Tibial nerve (tissue), 4 donors: ENCODE measurements at places on chromosomes 6 and 20. TPM values are rescaled to one million over a fixed set of nuclear protein-coding genes. Genes with fewer than 3 reads are reported as not detected.
A peak's percentile ranks its signal among the peaks of the same experiment; 100 is the strongest.

Gene SASH1
- total RNA-seq = 132 TPM

Gene PCK1
- 16.1 TPM for total RNA-seq

Gene METTL24
- total RNA-seq = 0.63 TPM

Gene FRS3
- total RNA-seq = 10.3 TPM

Gene PSORS1C1
- 2.4 TPM for total RNA-seq

Gene SCGN
- total RNA-seq = not detected

Gene GRM4
- not detected for total RNA-seq

DNA sequence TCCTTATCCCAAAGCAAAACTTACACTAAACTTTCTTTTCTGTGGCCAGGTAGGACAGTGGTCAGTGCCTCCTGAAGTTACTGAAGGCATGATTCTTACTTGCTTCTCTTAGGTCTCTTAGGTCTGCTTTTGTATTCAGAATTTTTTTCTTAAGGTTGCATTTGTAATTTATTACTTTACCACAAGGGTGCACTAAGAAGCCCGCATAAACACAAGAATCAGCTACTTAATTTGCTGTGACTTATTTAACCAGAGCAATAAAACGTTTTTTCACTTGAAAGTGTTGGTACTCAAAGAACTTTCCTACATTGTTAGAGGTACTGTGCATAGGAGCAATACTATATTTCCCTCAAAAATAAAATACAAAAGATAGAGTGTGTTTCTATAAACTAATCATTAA, 75.4 kb upstream of the LAMA2 start:
- H3K27me3 ChIP-seq = no peaks in the 10 kb centered on the region
- peaks cover 41% of the 10 kb centered on the region for H3K4me1 ChIP-seq
- H3K4me3 ChIP-seq = no peak overlapping the region
- H3K36me3 ChIP-seq = no peaks in the 10 kb centered on the region

GRCh38 chr6:142913511-142914047, 31.4 kb downstream of the HIVEP2 start:
- no peaks in the 10 kb centered on the region for H3K27me3 ChIP-seq
- peaks cover 9% of the 10 kb centered on the region for H3K4me1 ChIP-seq
- peak; percentile 12 for DNase-seq
- no peaks in the 10 kb centered on the region for H3K36me3 ChIP-seq
- H3K4me3 ChIP-seq = no peak overlapping the region

- no peak for DNase-seq
- no peaks in the 10 kb centered on the region for H3K36me3 ChIP-seq
- no peak overlapping the region for H3K27ac ChIP-seq
These were observed 86.8 kb downstream of the CDK19 start for GRCh38 chr6:110728501-110728900.

DNA sequence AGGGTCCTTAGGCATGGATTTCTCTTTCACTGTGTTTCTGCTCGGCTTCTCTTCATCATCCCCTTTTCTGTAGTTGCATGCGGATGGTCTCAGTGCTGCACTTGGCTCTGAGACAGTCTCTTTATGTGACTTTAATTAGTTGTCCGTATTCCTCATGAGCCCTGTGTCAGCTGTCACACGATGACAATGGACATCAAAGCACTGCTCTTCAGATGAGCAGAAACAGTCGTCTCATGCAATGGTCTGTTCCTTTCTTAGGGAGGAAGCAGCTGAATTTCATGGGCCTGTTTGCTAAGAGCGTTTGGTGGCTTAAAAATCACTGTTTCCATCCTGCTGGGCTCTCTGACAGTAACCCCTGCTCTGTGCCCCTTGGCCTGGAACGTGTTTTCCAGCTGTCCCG, 64.9 kb downstream of the SYTL3 start:
- DNase-seq = no peak
- no peak overlapping the region for H3K4me3 ChIP-seq
- H3K27me3 ChIP-seq = no peaks in the 10 kb centered on the region

DNA sequence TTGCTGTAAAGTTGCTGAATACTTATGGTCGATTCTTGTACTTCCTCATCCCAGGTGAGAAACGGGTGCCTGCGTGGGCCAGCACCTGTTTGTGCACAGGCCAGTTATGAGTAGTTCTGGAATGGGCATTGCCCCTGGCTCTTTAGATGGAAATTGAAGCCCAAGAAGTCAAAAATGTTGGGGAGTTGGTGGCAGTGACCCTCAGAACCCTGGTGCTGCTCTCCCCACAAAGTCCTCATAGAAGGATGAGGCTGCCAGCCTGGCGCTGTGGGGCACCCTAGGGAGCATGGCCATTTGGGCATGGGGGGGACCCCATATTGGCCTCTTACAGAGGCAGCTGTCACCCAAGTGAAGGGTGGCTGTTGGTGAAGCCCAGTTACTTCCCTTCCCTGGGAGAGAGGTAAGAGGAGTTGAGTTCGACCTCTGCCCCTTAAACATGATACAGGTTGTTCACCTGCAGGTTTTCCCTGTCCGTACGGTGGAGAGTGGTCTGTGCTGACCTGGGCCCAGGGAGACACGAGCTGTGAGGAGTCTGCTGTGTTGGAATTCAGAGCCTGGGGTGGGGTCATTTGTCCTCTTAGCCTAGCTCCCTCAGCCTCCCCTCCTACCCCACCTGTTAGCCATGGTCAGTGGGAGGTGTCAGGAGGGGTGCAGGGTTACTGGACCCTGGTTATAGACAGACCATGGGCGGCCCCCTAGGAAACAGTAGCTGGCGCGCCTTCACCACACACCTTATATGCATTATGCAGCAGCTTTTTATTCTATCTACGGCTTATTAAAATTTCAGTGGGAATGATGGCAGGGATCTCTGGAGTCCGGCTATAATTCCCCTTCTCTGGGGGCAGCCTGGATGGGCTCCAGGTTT, 4.9 kb downstream of the HMGA1 start:
- DNase-seq = no peak
- H3K36me3 ChIP-seq = no peaks in the 10 kb centered on the region
- no peaks in the 10 kb centered on the region for H3K27me3 ChIP-seq
- no peak overlapping the region for H3K27ac ChIP-seq
- H3K4me1 ChIP-seq = peaks cover 23% of the 10 kb centered on the region
- H3K4me3 ChIP-seq = no peak overlapping the region

DNA sequence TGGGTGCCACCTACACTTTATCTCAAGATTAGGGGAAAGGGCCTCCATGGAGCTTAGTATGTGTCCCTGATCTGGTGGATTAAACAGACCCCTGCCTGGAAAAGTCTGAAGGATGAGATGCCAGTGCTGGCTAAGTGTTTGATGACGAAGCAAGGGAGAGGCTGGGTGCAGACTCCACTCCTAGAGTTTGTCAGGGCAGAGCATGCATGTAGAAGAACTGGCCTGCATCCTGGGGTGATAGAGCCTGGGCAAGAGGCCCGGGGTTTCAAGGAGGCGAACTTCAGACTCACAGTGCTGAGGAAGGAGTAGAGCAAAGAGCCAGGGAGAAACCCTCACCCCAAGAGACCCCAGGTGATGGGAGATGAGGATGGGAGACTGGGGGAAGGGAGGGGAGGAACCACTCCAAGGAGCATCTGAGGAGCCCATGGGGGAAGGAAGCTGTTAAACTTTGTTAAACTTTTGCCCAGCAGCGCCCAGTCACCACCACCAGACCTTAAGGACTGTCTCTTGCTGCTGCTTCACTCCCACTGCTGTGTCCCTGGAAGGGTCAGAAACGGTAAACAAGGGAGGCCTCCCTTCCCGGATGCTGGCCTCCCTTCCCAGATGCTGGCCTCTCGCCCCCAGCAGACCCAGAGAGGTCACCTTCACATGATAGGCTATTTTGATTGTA, 61.6 kb downstream of the RPRD1B start:
- H3K4me3 ChIP-seq = no peak overlapping the region
- H3K27ac ChIP-seq = peak overlapping the region; percentile 67
- DNase-seq = no peak
- H3K27me3 ChIP-seq = no peaks in the 10 kb centered on the region

DNA sequence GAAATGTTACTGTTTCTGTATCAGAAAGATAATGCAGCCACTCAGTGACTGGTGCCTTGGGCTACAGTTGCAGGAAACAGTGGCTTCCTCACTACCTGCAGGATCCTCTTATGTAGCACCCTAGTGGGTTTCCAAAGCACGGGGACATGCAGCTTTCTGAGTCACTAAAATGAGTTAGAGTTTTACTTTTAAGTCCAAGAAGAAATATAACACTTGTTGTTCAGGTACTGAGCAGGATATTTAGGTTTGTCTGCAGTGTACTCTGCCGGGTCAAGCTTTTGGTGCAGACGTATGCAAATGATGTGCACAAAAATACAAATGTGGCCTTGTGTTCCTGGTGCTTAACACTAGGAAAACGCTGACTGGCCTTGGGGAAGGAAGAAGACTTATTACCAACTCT, 22.0 kb downstream of the ACSS1 start:
- H3K27me3 ChIP-seq = no peaks in the 10 kb centered on the region
- H3K27ac ChIP-seq = peak overlapping the region; percentile 58
- H3K4me1 ChIP-seq = peaks cover 14% of the 10 kb centered on the region
- H3K36me3 ChIP-seq = no peaks in the 10 kb centered on the region

DNA sequence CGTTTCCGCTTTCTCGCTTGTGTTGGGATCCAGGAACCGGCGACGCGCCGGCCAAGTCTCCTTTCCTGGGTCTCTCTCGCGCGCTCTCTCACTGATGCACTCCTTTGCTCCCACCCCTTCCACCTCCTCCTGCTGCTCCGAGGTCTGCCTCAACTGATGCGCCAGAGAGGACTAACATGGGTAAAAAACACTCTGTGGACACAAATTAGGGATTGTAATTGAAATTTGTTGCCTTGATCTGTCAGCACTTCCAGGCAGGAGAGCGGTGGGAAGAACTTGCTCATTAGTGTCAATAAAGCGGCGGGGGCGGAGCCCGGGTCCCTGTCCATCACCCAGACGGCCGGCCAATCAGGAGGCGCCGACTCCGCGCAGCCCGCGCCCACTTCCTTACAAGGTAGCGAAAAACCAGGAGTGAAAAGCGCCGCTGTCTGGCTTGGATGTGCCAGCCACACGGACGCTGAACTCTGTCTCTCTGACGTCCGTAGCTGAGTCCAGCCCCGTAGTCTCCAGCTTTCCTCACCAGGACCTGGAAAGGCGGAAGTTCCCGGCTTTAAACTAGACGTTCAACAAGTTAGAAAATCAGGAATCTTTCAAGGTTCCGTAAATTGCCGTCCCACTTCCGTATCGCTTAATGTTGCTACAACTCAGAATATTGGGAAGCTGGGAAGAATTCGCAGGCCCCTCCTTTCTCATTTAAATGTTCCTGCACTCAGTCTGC, at the start of gene TBX18:
TSS of gene TBX18 (minus strand) at position 267 of the 718 bp plus-strand sequence. CDS start 417 bp downstream, outside the sequence.
- H3K4me1 ChIP-seq = no peaks in the 10 kb centered on the region
- no peaks in the 10 kb centered on the region for H3K36me3 ChIP-seq
- peak within 1 kb of the TSS; percentile 74 for H3K27ac ChIP-seq
- H3K4me3 ChIP-seq = peak within 1 kb of the TSS; percentile 82
- peak; percentile 97 for DNase-seq
- H3K27me3 ChIP-seq = no peaks in the 10 kb centered on the region

GRCh38 chr6:25675167-25675566, 23.2 kb downstream of the SCGN start:
- DNase-seq = no peak
- H3K27me3 ChIP-seq = no peaks in the 10 kb centered on the region
- H3K27ac ChIP-seq = no peak overlapping the region
- no peaks in the 10 kb centered on the region for H3K4me1 ChIP-seq

- no peak overlapping the region for H3K27ac ChIP-seq
- H3K4me3 ChIP-seq = no peak overlapping the region
These were observed 139.5 kb downstream of the ZFAND3 start for GRCh38 chr6:37959061-37959460.

DNA sequence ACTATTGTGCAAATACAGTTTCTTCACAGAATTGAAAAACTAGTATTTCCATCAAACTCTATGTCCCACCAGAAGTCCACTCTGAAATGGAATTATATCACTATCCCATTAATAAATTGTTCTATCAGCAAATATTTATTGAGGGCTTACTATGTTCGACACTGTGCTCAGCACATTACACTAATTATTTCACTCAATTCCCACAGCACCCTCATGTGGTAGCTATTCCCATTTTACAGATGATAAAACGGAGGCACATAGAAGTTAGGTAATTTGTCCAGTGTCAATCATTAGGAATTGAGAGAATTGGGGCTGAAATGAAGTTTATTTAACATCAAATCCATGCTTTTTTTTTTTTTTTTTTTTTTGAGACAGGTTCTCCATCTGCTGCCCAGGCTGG, 52.5 kb downstream of the MKKS start:
- no peaks in the 10 kb centered on the region for H3K4me1 ChIP-seq
- H3K27me3 ChIP-seq = no peaks in the 10 kb centered on the region
- no peak overlapping the region for H3K4me3 ChIP-seq
- DNase-seq = no peak
- no peak overlapping the region for H3K27ac ChIP-seq

DNA sequence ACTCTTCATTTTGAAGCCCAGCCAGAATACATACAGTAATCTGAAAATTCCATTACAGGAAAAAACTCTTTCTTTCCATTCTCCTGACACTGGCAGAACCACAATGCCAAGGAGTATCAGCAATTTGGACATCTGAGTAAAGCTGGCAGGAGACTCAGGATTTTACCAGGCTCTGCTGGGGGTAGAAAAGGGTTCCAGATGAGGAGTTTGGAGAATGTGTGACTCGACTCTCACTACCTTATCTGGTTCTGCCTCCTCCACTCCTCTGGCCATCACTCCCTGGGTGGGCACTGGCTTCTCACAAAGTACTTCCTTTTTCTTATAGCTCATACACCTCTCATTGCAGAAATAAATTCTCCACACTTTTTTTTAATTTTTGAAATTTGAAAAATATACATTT, 10.6 kb upstream of the WFDC8 start:
- H3K4me1 ChIP-seq = no peaks in the 10 kb centered on the region
- H3K27me3 ChIP-seq = no peaks in the 10 kb centered on the region
- no peaks in the 10 kb centered on the region for H3K36me3 ChIP-seq
- no peak overlapping the region for H3K27ac ChIP-seq
- no peak for DNase-seq
- H3K4me3 ChIP-seq = no peak overlapping the region

- H3K27ac ChIP-seq = no peak overlapping the region
- DNase-seq = no peak
- H3K27me3 ChIP-seq = no peaks in the 10 kb centered on the region
- H3K36me3 ChIP-seq = no peaks in the 10 kb centered on the region
These were observed 21.2 kb upstream of the TTPAL start for GRCh38 chr20:44454306-44454963.

- H3K36me3 ChIP-seq = no peaks in the 10 kb centered on the region
- H3K4me1 ChIP-seq = no peaks in the 10 kb centered on the region
- no peak overlapping the region for H3K4me3 ChIP-seq
These were observed 75.7 kb upstream of the RALY start for GRCh38 chr20:33917831-33918525.

GRCh38 chr20:920311-920710, 4.2 kb upstream of the ANGPT4 start:
- no peak for DNase-seq
- no peak overlapping the region for H3K4me3 ChIP-seq
- no peaks in the 10 kb centered on the region for H3K27me3 ChIP-seq
- no peaks in the 10 kb centered on the region for H3K36me3 ChIP-seq
- no peak overlapping the region for H3K27ac ChIP-seq

- no peaks in the 10 kb centered on the region for H3K36me3 ChIP-seq
- no peak overlapping the region for H3K4me3 ChIP-seq
- no peak overlapping the region for H3K27ac ChIP-seq
- no peak for DNase-seq
These were observed 269.9 kb upstream of the AGPAT4 start for GRCh38 chr6:161543684-161544309.

GRCh38 chr20:18466894-18467730, at the start of the genes DZANK1 and POLR3F:
Gene DZANK1 (minus strand): TSS chr20:18467030. CDS start chr20:18465358, 1,672 bp downstream.
Gene POLR3F (plus strand): TSS chr20:18467390. CDS start chr20:18467507, 117 bp downstream.
- no peaks in the 10 kb centered on the region for H3K27me3 ChIP-seq
- H3K27ac ChIP-seq = peak within 1 kb of the TSS; percentile 38
- peak within 1 kb of the TSS; percentile 74 for H3K4me3 ChIP-seq
- DNase-seq = peak; percentile 91
